ENCODE measurements at places on chromosomes 3 and 15. TPM values are rescaled to one million over a fixed set of nuclear protein-coding genes. Genes with fewer than 3 reads are reported as not detected.

DNA sequence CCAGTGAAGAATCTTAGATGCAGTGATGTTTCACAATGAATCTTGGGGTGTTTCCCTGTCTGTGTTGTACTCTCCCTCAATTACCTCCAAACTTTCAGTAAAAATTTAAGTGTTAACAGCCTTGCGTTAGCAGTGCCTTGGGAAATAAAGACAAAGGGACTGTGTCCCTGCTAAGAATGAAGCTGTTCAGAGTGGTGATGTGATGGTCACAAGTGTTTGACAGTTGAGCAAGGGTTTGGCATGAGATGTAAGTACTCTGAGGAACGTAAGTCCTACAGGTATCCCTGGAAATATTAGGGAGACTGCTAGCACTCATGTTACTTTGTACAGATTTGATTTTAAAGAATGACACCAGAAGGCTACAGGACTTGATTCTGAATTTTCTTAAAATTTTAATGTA lies 304.3 kb upstream of the DPH6 start:
- DNase-seq, result no peak

DNA sequence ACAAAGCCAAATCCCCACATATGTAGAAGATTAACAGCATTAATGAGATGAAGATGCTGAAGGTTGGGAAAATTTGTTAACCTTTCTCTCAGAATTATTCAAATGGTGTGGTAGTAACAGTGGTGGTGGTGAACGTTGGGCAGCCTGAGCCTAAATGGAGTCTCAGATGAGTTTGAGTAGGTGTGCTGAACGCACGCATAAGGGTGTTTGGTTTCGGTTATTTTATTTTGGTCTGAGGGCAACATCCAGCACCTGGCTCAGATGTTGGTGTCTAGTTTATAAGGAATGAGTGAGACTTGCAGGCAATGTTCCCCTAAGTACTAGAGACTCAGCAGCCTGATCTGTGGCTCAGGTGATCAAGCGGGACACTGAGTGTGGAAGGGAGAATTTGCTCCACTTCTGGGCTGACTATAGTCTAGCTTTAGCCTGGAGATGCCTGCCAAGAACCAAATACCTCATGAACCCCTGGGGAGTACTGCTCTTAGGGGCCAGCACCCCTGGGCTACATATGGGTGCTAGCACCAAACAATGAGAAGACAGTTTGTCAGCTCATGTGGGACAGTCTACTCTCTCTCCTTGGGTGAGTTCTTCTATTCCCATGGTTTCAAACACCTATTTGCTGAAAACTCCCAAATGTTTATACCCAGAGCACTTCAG lies 39.5 kb upstream of the ATP2C1 start:
- DNase-seq, result no peak

DNA sequence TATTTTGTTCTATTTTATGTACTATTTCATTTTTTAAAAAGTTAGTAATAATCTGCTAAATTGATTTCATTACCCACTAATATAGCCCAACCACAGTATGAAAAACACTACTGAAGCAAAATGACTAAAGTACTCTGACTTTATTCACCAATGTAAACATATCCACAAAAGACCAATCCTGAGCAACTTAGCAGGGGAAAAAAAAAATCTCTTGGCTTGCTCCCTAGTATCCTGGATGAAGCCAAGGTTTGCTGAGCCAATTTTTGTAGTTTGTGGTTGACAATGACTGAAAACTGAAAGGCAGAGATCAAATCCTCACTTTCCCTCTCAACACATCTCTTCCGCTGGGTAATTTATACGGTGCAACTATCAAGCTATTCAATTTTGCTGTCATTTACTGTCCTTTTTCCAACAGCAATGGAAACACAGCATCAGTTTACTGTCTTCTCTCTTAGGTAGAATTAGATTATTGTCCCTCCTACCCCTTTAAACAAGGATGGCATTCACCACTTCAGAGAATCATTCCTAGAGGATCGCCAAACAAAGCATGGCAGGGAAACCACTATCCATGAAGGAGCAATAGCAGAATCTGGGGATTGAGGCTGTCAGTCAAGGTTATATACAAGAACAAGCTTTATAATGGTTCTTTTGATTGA lies 149.7 kb downstream of the THRB start:
- no peak for DNase-seq

GRCh38 chr3:66603151-66603611 lies 102.4 kb upstream of the LRIG1 start:
- no peak for DNase-seq

GRCh38 chr3:123491966-123492587 lies 43.2 kb upstream of the ADCY5 start:
- DNase-seq, result no peak

GRCh38 chr15:60840306-60840702 lies 361.4 kb upstream of the ICE2 start:
- DNase-seq, result no peak

GRCh38 chr15:42157981-42158765 lies 1.7 kb upstream of the PLA2G4F start:
- DNase-seq, result no peak

- DNase-seq, result no peak
Observed at GRCh38 chr15:74826921-74827320, 494 bp downstream of the CPLX3 start.

GRCh38 chr3:69092030-69092516 lies 7.3 kb downstream of the ARL6IP5 start:
- DNase-seq, result no peak

DNA sequence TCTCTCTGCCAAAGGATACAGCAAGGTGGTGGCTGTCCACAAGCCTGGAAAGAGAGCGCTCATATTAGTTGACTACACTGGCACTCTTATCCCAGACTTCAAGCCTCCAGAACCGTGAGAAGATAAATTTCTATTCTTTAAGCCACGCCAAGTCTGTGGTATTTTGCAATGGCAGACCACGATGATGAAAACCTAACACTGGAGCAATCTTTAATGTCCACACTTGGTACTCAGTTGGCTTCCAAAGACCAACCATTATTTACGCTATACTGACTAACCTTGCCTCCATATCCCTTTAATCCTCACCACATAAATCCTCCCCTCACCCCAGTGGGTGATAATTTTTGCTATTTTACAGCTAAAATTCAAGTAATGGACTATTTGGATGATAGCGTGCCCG lies 16.9 kb upstream of the LACTB start:
- no peak for DNase-seq

GRCh38 chr3:123371859-123372685 lies 76.8 kb downstream of the ADCY5 start:
- DNase-seq, result no peak

DNA sequence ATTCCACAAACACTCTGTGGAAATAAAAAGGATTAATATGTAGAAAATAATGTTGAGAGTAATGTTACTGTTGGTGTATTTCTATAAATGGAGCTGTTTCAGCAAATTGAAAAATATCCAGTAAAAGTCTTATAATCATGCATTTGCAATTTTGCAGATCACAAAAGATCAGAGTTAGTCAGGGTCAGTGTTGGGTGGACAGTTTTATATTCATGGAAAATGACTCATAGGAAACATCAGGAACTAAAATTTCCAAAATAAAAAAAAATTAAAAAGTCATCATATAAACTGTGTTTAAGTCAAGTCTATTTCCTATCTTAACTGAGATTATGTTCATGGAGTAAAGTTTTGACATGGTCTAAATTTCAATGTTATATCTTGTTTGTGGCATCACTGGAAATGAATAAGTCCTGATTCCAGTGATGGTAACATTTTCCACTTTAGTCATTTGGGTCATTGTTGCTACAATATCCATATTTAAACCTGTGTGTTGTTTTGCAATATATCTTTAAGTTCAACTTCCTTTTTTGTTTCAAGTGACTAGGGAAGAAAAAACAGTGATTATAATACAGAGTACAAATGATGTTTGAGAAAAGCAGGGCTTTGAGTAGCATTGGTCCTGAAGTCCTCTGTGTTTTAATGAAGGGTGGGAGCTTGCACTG lies 37.8 kb downstream of the MITF start:
- DNase-seq, result no peak

DNA sequence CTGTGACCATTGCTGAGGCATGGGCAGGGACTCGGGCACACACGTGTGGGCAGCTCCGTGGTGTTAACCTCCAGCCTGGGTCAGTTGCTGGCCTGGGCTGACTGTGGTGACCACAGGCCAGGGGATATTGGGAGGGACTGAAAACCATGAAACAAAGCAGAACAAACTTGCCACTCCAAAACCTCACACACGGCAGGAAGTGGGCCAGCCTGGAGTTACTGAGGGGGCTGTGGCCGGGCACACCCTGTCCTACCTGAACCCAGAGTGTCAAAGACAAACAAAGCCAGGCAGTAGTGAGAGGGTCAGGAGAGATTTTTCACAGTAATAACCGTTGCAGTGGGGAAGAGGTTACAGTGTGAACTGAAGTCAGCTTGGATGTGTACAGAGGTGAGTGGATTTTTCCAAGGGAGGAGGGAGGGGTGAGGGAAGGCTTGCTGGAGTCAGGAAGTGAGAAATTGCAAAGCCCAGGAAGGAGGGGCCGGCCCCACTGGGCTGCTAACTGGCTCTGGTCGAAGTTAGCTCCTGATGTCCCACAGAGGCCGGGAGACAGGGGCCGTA lies 40.0 kb upstream of the ATP10A start:
- DNase-seq, result no peak

GRCh38 chr3:12371525-12372140 lies 82.8 kb downstream of the PPARG start:
- no peak for DNase-seq

GRCh38 chr3:126180477-126181397 lies at the start of gene ALDH1L1:
ALDH1L1 (minus strand) TSS chr3:126180586; CDS start chr3:126160979, 19,607 bp downstream.
- no peak for DNase-seq

- DNase-seq, result no peak
Observed at GRCh38 chr15:50128266-50128665, 9.2 kb upstream of the ATP8B4 start.

DNA sequence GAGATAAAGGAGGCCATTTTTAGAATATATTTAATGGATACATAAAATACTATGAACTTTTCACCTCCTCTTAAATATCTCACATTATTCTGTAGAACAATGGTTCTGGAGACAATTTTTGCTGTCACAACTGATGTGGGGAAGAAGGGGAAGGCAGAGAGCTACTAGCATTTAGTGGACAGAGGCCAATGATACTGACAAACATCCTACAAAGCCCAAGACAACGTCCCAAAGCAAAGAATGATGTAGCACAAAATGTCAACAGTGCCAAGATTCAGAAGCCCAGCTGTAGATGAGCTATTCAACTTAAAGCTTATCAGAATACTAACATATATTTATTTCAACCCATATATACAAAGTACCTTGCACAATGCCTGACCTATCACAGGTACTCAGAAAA lies 1069.4 kb downstream of the ROBO1 start:
- no peak for DNase-seq

RASGRP1 gene
- polyA plus RNA-seq, result 14.3 TPM

SEC61A1 gene
- polyA plus RNA-seq, result 176 TPM

OSBPL10 gene
- polyA plus RNA-seq, result 20.3 TPM

SAXO2 gene
- polyA plus RNA-seq, result 6.1 TPM

CCDC39 gene
- 5.2 TPM for polyA plus RNA-seq

SIDT1 gene
- polyA plus RNA-seq, result 3.0 TPM

ANKUB1 gene
- not detected for polyA plus RNA-seq

SEC22C gene
- 44.6 TPM for polyA plus RNA-seq

CIDEC gene
- polyA plus RNA-seq, result not detected

MUSTN1 gene
- 0.22 TPM for polyA plus RNA-seq

KBTBD12 gene
- 0.91 TPM for polyA plus RNA-seq

NXPE3 gene
- polyA plus RNA-seq, result 6.7 TPM

ESYT3 gene
- polyA plus RNA-seq, result 1.1 TPM

LTF gene
- polyA plus RNA-seq, result 2.8 TPM

ARL6 gene
- 17.8 TPM for polyA plus RNA-seq
